IPS-NIHi11 (cell line): ENCODE measurements at places on chromosomes 2 and 18.

DNA sequence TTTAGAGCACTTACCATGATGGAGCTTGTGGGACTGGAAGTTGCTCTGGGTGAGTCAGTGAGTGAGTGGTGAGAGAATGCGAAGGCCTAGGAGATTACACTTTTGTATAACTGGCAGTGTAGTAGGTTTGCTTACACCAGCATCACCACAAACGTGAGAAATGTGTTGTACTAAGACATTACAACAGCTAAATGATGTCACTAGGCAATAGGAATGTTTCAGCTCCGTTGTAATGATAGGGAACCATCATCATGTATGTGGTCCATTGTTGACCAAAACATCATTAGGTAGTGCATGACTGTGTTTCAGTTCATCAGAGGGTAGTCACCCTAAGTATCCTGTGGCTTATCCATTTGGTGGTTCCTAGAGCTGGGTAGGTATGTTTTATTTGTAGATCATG lies 11.9 kb downstream of the ZNF407 start:
- no peak for DNase-seq

GRCh38 chr18:23229472-23229871 lies 94.2 kb downstream of the CABLES1 start:
- no peak for DNase-seq

GRCh38 chr2:99420751-99421299 lies 69.0 kb downstream of the REV1 start:
- DNase-seq = no peak

DNA sequence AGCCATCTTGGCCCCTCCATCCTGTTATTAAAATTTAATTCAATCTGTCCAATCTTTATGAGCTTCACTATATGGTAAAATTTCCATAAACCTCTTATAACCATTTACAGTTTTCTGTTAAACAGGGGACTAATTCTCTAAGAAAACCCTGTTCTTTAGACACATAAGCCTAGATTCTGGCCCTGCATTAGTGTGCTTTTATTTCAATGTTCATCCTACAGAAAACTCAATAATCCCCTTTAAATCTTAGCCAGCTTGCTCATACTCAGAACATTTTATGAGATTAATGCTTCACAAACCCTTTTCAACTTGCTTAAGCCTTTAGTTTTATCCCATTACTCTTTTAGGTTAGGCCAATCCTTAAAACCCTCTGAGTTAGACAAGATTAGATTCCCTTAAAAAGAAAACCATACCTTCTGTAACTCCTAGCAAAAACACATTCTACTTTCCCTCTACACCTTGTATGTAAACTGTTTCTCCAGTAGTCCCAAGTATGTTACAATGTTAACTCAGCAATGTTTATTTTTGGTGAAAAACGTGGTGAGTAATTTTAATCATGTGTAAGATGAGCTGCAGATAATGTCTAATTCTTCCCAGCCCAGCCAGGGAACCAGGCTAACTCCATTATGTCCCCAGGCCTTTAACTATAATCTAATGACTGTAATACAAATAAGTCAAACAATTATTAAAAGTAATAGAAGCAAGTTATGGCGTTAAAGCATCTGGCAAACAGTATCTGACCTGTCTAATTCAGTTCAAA lies 1953.4 kb upstream of the LRRTM1 start:
- DNase-seq = no peak

DNA sequence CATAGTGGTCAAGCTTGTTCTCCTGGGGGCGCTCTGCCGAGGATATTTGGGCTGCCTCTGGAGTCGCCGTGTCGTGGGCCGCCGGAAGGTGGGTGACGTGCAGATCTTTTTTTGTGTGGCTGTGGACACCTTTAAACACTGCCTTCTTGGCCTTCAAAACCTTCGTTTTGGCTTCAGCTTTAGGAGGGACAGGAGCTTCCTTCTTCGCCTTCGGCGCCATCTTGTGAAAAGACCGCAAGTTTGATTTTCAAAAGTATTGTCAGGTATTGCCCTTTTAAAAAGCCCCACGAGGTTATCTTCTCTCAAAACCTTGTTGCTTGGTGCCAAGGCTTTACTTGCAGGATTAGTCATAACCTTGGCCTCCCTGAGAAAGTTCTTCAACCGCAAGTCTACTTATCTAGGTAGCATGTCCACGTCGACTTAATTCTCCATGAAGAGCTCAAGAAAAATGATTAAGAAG lies 20.8 kb downstream of the LAMA3 start:
- no peak for DNase-seq

- no peak for DNase-seq
These were observed 18.1 kb downstream of the SMAD2 start for GRCh38 chr18:47912343-47912742.

- no peak for DNase-seq
These were observed 68.8 kb downstream of the MEP1B start for GRCh38 chr18:32258558-32259204.

DNA sequence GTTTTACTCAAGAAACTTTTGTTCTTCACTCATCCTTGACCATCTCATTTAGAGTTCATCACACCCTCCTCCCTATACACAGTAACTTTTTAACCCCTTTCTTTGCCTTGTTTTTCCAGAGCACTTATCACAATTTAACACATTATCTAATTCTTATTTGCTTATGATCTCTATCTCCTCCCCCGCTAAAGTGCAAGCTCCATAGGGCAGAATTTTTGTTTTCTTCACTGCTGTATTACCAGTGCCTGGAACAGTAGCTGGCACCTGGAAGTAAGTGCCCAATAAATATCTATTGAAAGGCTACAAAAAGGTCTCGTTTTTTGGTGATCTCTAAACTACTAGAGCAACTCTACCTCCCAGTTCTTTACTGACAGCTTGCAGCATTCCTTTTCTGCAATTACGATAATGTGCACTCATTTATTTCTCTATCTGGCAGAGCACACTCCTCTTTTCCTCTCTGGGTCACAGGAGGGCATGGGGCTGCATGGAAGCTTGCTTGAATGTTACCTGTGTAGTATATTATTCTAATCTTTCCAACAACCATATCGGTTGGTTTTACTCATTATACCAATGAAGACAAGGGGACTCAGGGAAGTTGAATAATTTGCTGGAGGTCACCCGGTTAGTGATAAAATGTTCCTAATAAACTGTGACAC lies 57.4 kb upstream of the CHST9 start:
- DNase-seq = no peak
